ENCODE measurements at places on chromosomes 5 and 9.

GRCh38 chr9:125049212-125050049 lies 93.9 kb downstream of the SCAI start:
- DNase-seq, result peak; percentile 41

DNA sequence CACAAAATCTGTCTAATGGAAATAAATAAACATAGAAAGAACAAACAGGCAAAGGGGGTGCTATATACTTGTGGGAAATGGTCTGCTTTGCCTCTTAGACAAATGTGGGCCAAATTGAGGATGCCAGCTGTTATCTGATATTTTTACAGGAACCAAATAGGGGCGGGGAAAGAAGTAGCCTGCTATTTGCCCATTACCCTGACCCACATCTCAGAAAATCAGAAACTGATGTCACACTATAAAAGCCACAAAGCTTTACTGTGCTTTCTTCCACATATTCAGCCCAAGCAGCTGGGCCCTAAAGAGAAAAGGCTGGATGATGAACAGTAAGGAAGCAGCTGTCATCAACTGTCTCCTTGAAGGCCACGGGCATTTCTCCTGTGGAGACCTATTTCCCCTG lies 97.3 kb downstream of the ELAVL2 start:
- DNase-seq, result no peak

GRCh38 chr5:109573256-109573655 lies 116.5 kb upstream of the MAN2A1 start:
- DNase-seq, result no peak

GRCh38 chr5:33223563-33224284 lies 217.0 kb upstream of the TARS1 start:
- DNase-seq, result no peak

- no peak for DNase-seq
These were observed 74.1 kb upstream of the SAP30L start for GRCh38 chr5:154371687-154372086.

- DNase-seq, result no peak
These were observed 57.3 kb downstream of the ARSB start for GRCh38 chr5:78927657-78928282.

DNA sequence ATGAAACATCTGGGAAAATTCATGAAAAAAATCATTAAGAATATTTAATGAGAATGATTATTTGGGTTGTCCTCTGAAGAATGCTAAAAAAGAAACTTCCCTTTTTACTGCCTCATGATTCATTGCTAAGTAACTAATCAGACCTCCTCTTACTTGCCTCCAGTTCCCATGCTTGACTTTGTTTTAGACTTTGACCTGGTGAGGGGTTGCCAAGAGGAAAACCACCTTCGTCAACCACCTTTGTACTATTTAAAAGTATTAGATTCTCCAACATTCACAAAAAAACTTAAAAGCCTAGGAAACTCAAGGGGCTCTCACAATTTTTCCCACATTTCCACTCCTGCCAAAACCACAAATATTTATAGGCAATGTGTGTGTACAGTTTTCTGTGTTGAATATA lies 115.2 kb upstream of the ST8SIA4 start:
- DNase-seq, result no peak

DNA sequence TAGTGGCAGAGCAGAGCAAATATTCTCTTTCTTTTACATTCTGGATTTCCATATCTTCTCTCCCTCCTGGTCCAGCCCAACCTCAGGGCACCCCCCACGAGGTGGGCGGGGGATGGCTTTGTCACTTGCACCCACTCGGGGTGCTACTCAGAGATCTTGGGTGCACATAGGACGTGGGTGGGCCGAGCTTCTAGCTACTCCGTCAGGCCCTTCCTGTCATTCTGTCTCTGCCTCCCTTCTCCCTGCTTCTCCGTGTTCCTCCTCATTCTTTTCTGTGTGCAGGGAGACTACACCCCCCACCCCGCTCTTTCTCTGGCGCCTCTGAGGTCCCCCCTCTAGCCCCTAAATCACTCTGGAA lies 19.5 kb downstream of the PCDHGC5 start:
- DNase-seq, result no peak

DNA sequence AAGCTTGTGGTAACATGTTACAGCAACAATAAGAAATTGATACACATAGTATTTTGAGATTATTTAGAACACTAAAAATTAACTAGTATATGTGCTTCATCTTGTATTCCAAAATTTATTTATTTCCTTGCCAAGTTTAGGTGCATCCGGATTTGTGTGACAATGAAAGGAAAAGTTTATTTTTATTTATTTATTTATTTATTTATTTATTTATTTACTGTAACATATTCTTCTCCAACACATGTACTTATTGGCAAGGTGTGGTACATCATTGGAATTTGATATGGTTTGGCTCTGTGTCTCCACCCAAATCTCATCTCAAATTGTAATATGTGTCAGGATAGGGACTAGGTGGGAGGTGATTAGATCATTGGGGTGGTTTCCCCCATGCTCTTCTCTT lies 373.3 kb upstream of the EDIL3 start:
- no peak for DNase-seq

- no peak for DNase-seq
These were observed 50.5 kb upstream of the RFX3 start for GRCh38 chr9:3576328-3576727.

DNA sequence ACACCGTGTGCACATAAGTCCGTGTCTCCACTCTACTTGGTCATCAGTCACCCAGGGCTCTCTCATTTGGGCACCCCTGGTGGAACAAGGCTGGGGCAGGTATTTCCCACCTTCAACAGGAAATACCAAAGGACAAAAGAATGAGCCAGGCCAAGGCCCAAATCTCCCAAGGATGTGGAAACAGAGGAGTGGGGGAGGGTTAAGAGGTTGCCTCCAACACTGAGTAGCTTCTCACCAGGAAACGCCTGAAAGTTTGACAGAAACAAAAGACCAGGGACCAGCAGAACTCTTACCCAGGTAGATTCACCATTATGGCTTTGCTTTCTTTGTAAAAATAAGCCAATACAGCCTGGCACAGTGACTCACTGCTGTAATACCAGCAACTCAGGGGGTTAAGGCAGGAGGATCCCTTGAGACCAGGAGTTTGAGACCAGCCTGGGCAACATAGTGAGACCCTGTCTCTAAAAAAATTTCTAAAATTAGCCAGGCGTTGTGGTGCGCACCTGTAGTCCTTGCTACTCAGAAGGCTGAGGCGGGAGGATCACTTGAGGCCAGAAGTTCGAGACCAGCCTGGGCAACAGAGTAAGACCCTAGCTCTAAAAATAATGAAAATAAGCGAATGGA lies 12.7 kb downstream of the SLC1A3 start:
- no peak for DNase-seq

DNA sequence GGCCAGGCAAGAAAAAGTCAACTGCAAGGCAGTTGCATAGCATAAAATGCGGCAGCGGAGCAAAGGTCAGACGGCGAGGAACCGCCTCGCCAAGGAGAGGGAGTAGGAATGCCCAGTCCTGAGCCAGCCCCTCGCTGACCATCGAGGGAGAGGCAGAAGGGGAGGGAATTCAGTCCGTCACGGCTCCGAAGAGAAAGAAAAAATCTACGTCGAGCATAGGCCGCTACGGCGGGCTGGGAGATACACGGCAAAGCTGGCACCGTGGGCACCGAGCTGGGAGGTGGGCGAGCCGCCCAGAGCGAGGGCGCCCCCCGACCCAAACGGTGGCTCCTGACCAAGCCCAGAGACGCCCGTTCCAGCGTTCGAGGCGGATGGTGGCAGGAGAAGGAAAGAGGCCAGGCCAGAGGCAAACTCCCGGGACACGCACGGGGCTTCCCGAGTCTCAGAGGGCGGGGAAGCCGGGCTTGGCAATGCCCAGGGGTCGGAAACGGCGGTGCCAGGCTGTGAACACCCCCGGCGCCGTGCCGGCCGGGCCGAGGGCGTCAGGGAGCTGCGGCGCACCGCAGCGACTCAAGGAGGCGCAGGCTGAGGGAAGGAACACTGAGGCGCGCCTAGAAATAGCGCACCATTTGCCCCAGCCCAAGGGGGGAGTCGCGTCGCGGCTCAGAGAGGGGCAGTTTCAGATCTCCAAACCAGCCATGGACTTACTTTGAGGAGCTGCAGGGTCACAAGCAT lies 518 bp downstream of the SPRY4 start:
- no peak for DNase-seq

DNA sequence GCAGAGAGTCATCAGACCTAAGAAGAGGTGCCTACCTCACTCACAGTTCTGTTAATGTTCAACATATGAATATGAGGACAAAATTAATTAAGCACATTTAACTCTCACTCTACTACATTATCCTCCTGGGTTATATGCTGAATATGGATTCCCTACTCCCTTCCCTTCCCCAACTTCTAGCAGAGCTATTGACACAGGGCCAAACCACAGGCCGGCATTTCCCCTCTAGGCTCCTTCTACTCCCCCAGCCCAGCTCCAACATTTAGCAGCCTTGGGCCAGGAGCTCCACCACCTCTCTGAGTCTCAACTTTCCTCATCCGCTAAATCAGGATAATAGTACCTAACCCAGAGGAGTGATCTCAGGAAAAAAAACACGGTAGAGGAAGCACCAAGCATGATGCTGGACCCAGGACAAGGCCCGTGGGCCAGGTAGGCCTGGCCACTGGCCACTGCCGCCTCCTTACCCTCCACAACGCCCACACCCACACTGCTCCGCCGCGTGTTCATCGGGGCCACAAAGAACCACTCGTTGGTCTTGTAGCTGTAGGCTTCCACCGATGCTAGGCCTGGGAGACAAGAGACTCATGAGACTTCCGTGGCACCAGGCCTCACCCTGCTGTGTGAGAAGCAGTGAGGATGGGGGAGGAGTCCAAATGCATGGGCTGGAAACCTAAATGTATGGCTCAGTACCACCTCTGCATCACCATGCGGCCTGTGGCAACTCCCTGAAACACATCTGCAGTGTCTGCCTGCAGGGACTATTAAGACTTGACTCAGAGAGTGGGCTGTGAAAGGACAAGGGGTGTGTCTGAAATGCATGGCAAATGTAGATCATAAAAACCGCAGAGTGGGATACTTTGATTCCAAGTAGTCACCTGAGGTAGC lies 98.8 kb downstream of the KLHL3 start:
- DNase-seq, result no peak

- no peak for DNase-seq
These were observed 239.0 kb downstream of the ISL1 start for GRCh38 chr5:51622161-51622790.

GRCh38 chr9:112755675-112756074 lies 5.1 kb downstream of the SNX30 start:
- no peak for DNase-seq

GRCh38 chr5:78367318-78367991 lies 7.0 kb downstream of the SCAMP1 start:
- peak; percentile 34 for DNase-seq

DNA sequence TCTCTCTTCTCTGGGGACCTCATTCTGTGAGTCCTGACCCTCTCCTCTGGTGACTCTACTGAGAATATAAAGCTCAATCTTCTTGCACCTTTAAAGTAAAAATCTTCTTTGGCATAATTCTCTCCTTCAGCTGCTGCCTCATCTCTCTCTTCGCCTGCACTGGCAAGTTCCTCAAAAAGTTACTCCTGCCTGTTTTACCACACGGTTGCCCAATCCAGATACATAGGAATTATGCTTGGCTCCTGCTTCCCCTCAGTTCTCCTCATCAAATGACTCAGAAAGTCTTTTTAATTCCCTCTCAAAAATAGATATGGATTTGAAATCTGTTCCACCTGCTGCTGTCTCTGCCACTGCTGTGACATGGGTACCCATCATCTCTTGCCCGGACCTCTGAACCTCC lies 14.4 kb upstream of the HRCT1 start:
- no peak for DNase-seq

- no peak for DNase-seq
These were observed 311.4 kb downstream of the TLE4 start for GRCh38 chr9:79883073-79883645.

DNA sequence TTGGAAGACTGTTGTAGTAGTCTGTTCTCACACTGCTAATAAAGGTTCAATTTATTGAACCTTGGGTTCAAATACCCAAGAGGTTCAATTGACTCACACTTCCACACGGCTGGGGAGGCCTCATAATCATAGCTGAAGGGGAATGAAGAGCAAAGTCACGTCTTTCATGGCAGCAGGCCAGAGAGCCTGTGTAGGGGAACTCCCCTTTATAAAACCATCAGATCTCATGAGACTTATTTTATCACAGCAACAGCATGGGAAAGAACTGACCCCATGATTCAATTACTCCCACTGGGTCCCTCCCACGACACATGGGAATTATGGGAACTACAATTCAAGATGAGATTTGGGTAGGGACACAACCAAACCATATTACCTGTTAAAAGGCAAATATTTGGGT lies 268.2 kb downstream of the TMEM167A start:
- no peak for DNase-seq

DNA sequence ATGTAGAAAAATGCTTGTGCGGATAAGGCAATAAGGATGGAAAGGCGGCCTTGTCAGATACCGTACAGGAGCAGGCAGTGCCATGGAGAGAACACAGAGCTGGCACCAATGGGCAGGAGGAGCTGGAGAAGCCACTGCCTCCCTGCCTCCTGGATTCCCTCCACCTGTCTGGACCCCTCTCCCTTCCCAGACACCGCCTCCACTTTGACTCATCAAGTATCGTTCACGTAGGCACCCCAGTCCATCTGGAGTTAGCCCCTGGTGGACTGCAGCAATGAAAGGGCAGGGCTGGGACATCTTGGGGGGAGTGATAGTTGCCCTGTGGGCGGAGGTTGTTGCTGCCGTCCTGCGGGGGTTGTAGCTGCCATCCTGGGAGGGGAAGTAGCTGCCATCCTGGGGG lies 232.0 kb downstream of the ROR2 start:
- DNase-seq, result no peak

GRCh38 chr5:170393235-170393634 lies 4.1 kb upstream of the KCNMB1 start:
- DNase-seq, result no peak

- peak; percentile 88 for DNase-seq
These were observed 2.0 kb upstream of the PFN3 start for GRCh38 chr5:177402271-177403043.

DNA sequence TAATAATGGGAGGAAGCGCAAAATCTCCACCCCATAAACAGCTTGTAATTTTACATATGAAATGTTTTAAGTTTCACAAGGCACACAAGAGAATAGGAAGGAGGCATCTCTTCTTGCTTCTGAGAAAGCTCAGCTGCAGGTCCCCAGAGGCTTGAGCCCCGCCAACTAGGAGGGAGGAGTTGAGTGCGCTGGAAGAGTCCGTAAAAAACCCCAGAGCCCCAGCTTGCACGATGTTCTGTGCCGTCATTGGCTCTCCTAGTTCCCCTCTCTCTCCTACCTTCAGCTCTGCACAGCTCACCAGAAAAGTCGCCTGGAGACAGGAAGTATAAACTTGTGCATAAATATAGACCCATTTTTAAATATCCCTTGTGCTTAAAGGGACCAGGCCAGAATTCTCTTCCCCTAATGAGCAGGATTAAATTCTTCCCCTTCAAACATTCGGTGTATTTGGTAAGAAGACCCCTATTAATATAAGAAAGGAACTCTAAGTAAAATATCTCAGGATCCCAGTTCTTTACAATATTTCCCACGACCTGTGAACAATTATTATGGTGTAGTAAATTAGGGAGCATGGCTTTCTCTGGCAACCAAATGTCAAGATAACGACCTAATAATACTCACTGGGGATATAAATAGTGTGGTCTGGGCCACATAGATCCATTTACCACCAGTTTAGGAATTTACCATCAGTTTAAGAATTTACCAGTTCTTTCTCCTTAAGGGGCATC lies 13.7 kb downstream of the GLRX start:
- DNase-seq, result no peak

GRCh38 chr9:80615964-80616363 lies 1044.2 kb downstream of the TLE4 start:
- DNase-seq, result no peak

- DNase-seq, result no peak
These were observed 83.1 kb upstream of the STARD4 start for GRCh38 chr5:111595425-111595824.
